Immature natural killer cell (primary cell): ENCODE measurements at places on chromosomes 6 and 20. TPM values are rescaled to one million over a fixed set of nuclear protein-coding genes. Genes with fewer than 3 reads are reported as not detected.

PHACTR3 gene
- polyA plus RNA-seq: not detected

EYA2 gene
- not detected for polyA plus RNA-seq

FOXF2 gene
- polyA plus RNA-seq: not detected

GPANK1 gene
- 17.2 TPM for polyA plus RNA-seq

MYT1 gene
- polyA plus RNA-seq: not detected

NOTCH4 gene
- 1.4 TPM for polyA plus RNA-seq

CST1 gene
- polyA plus RNA-seq: not detected

CCN6 gene
- not detected for polyA plus RNA-seq

VNN1 gene
- polyA plus RNA-seq: 0.21 TPM

TTPAL gene
- 5.0 TPM for polyA plus RNA-seq

CCN2 gene
- not detected for polyA plus RNA-seq

DEFB132 gene
- not detected for polyA plus RNA-seq

DNAH8 gene
- not detected for polyA plus RNA-seq

TCF21 gene
- not detected for polyA plus RNA-seq

HAO1 gene
- polyA plus RNA-seq: not detected

ESF1 gene
- 4.1 TPM for polyA plus RNA-seq

ECT2L gene
- polyA plus RNA-seq: not detected

IL17A gene
- 0.19 TPM for polyA plus RNA-seq

SNAP91 gene
- not detected for polyA plus RNA-seq

RNF144B gene
- 0.35 TPM for polyA plus RNA-seq

XKR7 gene
- not detected for polyA plus RNA-seq

EPHA7 gene
- polyA plus RNA-seq: not detected

POU3F2 gene
- not detected for polyA plus RNA-seq

PRSS16 gene
- polyA plus RNA-seq: 0.39 TPM

BPIFB2 gene
- polyA plus RNA-seq: not detected

E2F1 gene
- polyA plus RNA-seq: 1.8 TPM

PKIB gene
- not detected for polyA plus RNA-seq

PACRG gene
- polyA plus RNA-seq: not detected

GSTA1 gene
- not detected for polyA plus RNA-seq

NELFE gene
- polyA plus RNA-seq: 84.6 TPM

RAB44 gene
- polyA plus RNA-seq: not detected

PAX1 gene
- not detected for polyA plus RNA-seq

FAM110A gene
- 13.8 TPM for polyA plus RNA-seq

KIF3B gene
- 3.2 TPM for polyA plus RNA-seq

ESR1 gene
- not detected for polyA plus RNA-seq

KIAA0408 gene
- polyA plus RNA-seq: not detected

ERVFRD-1 gene
- not detected for polyA plus RNA-seq

CNKSR3 gene
- 0.13 TPM for polyA plus RNA-seq
